ENCODE measurements at places on chromosomes 4 and X.

GRCh38 chr4:24748023-24748422 lies 47.4 kb upstream of the SOD3 start:
- DNase-seq: no peak

- DNase-seq: no peak
Measured at GRCh38 chrX:10519761-10520160, 100.6 kb downstream of the MID1 start.

GRCh38 chr4:62429297-62429696 lies 1229.2 kb downstream of the ADGRL3 start:
- no peak for DNase-seq

GRCh38 chr4:1579901-1580691 lies 104.0 kb downstream of the FAM53A start:
- peak; percentile 87 for DNase-seq

DNA sequence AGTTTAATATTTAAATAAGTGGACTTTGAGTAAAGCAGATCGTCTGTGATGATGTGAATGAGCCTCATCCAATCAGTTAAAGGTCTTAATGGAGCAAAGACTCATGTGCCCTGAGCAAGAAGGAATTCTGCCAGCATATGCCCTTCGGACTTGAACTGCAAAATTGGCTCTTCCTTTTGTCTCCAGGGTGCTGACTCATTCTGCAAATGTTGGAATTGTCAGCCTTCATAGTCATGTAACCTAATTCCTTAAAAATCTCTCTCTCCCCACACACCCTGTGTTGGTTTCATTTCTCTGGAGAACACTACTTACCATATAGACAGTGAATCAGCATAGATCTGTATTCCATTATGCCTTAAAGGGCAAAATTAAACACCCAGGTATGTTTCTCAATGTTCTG lies 609.8 kb upstream of the GALNTL6 start:
- DNase-seq: no peak

DNA sequence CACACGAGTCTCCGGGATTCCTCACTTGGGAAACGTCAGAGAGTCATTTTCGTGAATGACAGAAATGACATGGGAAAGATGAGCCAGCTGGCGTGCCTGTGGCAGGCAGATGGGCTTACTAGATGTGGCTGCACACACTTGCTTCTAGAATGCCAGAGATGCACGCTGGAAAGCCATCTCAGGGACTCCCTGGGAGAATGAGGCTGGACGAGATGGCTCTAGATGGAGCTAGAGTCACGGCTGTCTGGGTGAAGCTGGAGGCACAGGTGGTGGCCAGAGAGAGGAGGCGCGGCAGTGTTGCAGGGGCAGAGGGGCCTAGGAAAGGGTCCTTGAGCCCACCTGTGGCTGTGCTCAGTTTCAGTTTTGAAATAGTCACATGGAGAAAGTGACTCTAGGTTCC lies 26.0 kb downstream of the TKTL1 start:
- DNase-seq: no peak

GRCh38 chr4:83217721-83218522 lies 66.7 kb downstream of the COQ2 start:
- DNase-seq: no peak

DNA sequence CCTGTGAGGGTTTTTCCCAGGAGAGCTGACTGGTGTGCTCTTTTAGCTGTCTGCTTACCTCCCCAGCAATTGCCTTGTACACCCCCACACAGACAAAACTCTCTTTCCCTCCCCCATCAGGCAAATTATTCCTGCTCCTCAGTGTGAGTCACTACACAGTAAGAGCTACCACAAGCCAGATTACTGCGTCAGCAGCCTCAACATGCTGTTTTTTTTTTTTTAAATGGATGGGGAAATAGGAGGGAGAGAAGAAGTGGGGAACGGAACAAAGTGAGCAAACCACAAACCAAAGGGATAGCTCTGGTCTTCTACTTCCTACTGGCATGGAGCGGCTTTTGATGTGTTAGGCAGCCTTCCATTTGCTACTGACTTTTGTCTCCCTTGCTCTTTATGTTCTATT lies 107.5 kb upstream of the ACSL4 start:
- no peak for DNase-seq

DNA sequence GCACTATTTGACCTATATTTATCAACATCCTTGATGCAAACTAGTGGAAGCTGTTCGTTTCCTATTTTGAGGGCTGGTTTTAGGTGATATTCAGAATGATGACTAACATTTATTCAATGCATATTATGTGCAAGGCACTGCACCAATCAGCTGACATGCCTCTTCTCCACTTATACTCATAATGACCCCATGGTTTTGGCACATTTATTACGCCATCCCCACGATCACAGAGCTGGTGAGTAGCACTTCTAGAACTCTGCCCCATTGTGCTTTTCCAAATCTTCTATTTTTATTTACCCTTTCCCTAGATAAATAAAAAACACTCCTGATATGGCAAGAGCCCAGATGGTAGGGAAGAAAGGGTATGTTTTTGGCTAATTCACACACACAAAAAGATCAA lies 13.1 kb downstream of the SCML1 start:
- DNase-seq: no peak

DNA sequence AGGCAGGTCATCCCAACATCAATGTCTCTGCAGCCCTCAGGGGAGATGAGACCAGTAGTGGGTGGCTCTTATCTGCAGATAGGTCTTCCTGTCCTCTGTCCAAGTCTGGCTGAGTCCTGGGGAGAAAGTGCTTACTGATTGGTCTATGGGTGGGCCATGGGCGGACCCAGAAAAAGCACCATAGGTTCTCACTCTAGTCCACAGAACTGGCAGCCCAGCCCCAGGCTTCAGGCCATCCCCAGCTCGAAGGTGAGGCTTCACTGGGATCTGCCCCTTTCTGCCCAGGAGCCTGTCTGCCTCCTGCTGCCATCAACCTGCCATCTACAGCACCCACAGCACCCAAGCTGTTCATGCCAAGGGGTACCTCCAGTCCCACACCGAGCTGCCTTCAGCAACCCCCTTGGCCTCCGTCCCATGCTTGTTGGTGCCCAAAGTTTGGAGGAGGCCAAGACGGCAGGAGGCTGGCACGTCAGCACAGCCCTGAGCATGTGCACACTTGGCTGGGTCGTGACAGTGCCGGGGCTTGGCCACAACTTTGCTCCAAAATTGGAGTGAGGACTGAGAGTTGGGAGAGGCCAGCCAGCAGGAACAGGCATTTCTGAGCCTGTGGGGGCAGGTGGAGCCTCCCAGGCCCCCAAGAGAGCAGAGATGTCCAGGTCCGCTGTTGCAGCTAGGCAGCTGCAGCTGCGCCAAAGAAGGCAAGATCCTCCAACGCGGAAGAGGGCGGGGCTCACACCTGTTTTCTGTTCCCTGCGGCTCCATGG lies 99.6 kb downstream of the IQCM start:
- DNase-seq: no peak

GRCh38 chr4:54320826-54321685 lies 92.0 kb downstream of the PDGFRA start:
- DNase-seq: no peak

DNA sequence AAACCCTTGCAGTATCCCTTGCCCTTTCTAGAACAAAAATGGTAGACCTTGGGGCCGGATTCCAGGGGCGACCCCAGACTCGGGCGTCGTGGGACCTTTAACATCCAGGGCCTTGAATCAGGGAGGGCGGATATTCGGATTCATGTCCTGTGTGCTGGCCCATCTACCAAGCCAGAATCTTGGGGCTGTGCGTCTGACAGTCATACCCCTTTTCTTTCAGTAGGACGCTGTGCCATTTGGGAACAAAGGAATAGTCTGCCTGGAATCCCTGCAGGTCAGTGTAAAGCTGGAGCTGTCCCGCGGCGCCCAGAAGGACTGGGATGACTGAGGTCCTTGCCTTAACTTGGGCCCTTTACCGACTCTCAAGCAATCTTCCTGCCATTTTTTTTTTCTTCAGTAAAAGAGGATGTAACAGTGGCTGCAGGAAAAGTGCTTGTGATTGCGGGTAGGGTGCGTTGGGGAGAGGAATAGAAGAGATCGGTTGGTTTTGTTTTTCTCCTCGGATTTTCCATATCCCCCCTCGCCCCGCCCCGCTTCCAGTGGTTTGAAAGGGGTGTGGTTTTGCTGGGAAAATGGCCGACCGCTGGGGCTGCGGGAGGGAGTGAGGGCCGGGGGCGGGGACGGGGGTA lies 518 bp downstream of the ARMCX1 start:
- DNase-seq: no peak

GRCh38 chr4:58275856-58276255 lies 1165.7 kb upstream of the IGFBP7 start:
- DNase-seq: no peak

DNA sequence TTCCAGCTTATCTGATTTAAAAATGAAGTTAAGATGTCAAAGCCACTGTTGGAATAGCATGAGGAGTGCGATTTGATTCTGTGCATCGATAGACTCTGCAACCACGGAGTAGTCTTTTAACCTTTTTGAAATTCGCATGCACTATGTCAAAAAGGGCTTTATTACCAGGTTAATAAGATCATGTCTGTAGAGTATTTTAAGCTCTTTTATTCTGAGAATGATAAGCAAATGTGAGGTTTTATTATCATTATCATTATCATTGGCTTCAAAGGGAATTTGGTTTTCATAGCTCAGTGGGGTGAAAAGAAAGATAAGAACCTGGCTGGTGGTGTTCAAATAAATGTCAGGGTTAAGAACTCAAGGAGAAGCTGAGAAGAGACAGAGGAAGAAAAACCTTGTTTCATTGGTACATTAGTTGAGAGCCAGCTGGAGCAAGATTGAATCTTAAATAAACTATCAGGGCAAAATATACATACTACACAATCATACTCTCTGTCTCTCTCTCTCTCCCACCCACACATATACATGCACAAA lies 102.6 kb downstream of the MMRN1 start:
- DNase-seq: no peak

DNA sequence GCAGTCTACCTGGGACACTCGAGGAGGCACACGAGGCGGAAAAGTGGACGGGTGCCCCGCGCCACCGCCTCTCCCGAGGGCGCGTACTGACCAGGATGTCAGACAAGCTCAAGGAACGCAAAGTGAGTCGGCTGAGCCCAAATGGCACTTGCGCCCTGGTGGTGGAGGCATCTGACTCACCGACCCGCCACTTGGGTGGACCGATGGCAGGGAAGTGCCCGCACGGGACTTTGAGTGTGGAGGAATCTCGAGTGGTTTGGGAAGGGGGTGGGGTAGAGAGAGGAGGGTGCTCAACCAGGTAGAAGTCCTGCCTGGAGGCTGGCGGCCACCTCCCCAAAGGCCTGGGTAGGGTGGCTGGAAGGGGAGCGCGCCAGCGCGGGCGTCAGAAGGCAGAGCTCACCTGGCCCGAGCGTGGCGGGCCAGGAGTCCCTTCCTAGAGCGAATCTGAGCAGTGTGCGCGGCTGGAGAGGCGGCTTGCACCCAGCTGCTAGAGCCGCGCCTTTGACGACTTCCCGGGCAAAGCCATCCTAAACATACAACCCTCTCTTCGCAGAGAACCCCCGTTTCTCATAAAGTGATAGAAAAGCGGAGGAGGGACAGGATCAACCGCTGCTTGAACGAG lies 655 bp downstream of the HELT start:
- DNase-seq: no peak

DNA sequence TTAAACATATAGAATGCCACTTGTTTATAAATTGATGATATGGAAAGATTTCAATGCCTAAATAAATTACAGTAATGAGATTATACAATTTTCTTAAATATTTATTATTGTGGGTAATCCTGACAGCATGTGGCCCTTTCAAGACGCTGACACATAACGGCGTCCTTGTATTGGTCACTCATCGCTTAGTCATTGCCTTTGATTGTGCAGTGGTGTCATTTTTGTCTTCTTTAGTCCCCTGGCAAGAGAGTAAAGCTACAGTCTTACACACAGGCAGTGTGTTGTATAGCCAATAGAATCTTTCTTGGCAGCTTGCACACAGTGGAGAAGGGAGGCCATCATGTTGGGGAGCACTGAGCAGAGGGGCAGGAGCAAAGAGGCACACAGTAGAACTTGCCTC lies 361.8 kb upstream of the GALNT7 start:
- no peak for DNase-seq

DNA sequence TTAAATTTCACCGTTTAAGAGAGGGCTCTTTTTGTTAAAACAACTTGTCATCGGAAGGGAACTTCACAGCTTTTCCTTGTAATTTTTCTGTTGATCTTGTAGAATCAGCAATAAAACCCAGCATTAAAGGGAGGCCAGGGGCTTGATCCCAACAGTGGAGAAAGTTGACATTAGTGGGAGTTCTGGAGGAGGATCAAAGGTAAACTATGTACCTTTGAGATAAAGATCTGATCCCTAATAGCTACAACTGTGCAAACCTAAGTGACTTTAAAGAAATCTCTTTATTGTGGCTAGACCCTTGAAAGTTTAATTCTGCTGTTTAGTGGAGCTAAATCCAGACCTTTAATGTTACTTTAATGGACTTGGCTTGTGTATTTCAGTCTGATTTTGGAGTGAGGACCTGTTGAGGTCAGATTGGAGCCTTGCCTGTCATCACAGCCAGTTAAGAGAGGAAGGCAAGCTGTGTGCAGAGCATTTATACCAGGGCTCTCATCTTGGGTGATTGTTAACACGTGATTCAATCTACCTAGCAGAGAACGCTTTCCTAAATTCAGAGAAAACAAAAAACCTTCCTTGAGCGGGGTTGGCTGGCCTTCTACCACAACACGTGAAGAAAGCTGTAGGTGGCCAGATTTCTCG lies 1.7 kb downstream of the DOCK11 start:
- no peak for DNase-seq

- no peak for DNase-seq
Measured at GRCh38 chrX:103170216-103170615, 44.7 kb upstream of the BEX4 start.

DNA sequence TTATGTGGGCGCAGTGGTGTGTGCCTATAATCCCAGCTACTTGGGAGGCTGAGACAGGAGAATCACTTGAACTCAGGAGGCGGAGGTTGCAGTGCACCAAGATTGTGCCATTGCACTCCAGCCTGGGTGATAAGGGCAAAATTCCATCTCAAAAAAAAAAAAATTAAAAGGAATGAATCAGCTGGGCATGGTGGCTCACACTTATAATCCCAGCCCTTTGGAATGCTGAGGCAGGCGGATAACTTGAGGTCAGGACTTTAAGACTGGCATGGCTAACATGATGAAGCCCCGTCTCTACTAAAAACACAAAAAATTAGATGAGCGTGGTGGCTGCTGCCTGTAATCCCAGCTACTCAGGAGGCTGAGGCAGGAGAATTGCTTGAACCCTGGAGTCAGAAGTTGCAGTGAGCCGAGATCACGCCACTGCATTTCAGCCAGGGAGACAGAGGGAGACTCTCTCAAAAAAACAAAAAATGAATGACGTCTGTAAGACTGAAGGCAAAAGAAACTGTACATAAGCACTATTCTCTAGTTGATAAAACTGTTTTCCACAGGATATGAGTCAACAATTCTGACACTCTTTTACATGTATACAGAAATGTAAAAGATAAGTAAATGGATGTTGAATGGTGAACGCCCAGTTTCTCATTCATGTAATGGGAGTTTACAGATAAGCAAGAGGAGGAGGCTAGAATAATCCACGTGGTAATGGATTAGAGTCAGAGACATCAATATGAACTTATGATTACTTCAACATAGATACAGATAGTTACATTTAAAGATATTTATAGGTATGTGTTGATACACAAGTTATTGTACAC lies 22.2 kb downstream of the CENPC start:
- DNase-seq: no peak
